Stimulated activated CD8-positive, alpha-beta memory T cell treated with anti-CD3 and anti-CD28 coated beads, Interleukin-2, amount 100 ng/mL, for 48 hours (primary cell): ENCODE measurements at places on chromosomes 11 and 22.

DNA sequence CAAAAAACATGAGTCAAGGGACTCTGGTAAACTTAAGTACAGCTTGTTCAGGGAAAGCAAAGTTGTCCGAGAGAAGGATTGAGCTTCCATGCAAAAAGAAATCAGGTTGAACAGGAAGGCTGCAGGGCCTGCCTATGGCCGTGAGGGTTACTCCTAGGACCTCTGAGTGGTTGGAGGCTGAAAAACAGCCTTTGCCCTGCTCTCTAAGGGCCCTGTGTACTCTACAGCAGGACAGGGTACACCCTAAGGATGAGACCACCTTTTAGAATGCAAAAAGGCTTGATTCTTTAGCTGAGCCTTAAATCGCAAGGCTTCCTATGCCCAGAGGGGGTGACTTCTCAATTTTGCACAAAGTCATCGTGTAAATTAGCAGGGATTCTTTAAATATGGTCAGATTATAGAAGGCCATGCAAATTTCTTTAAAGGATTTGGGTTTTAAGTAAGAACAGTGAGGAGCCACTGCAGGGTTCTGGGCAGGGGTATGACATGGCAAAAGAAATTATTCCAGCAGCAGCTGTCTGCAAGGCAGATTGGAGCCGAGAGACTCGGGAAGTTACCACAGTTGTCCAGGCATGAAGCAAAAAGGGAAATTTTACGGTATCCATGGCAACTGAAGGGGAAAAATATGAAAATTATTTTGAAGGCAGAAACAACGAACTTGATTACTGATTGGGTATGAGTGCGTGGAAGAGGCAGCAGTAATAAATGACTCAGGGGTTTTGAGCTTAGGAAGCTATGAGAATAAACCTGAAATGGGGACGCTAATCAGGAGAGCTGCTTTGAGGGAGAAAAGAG is 91.8 kb downstream of the FAM76B start:
- no peak for DNase-seq

DNA sequence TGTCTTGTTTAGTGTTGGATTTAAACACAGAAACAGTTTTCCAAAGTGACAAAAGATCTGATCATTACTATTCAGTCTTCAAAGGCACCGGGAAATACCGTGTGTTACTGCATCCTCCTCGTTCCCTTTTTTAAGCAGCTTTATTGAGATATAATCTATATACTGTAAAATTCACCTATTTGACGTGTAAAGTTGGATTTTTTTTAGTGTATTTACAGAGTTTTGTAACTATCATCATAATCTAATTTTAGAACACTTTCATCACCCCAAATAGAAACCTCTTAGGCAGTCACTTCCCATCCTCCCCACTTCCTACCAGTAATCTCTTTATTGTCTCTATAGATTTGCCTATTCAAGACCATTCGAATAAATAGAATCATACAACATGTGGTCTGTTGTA is 1.4 kb downstream of the ANO5 start:
- DNase-seq, result no peak

GRCh38 chr22:24424001-24424900 is 3.1 kb upstream of the ADORA2A start:
- no peak for DNase-seq

- no peak for DNase-seq
Observed at GRCh38 chr11:61057615-61058014, 44.7 kb upstream of the CD5 start.

- no peak for DNase-seq
Observed at GRCh38 chr11:43874738-43875137, 5.9 kb upstream of the ALKBH3 start.

GRCh38 chr22:29126670-29127395 is 54.0 kb downstream of the KREMEN1 start:
- no peak for DNase-seq

GRCh38 chr11:7570938-7571521 is 57.2 kb downstream of the PPFIBP2 start:
- DNase-seq, result no peak

GRCh38 chr11:60367009-60367408 is 11.3 kb upstream of the MS4A7 start:
- no peak for DNase-seq

- no peak for DNase-seq
Observed at GRCh38 chr11:70343636-70344035, 54.7 kb upstream of the CTTN start.

DNA sequence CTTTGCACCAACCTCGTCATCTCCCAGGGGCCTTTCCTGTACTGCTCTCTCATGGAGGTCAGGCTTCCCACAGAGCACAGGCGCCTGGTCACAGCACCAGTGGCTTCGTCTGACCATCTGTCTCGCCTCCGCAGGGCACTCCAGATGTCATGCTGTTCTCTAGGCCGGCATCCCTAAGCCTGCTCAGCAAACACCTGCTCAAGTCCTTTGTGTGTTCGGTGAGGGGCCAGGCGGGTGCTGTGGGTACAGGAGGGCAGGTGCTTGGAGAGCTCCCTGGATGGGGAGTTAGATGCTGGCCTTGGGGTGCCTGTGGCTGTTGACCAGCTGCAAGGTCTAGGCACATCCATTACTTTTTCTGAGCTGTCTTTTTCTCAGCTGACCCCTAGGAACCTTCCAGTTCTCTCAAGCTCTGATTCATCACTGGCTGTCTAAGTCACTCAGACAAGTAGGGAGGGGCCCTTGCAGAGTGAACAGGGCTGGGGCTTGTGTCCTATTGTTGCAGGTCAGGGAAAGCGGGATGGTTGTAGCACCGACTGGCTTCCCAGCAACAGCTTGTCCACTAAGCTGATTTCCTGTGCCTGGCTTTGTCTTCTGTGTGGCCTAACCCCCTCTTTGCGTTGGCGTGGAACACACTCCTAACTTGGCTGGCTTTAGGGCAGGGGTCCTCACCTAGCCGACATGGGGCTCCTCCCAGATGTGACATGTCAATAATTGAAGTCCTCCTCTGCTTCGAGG is 9.2 kb downstream of the CLDN5 start:
- DNase-seq, result no peak

DNA sequence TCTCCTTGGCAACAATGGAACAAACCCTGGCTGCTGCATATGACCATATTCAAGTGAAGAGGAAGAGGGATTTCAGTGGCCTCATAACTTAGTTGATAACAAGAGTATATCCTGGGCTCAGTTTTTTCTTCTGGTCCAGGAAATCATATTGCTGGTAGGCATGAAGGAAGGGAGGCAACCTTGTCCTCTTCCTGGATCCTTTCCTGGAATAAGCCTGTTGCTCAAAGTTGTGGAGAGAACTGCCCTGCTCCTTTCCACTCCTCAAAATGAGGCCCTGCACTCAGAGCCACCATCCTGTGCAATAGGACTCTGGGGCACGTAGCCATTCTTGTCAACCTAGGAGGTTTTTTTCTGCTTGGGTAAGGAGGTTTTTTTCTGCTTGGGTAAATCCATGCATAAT is 128.7 kb upstream of the PITPNB start:
- no peak for DNase-seq

GRCh38 chr11:772429-773390 is 4.6 kb downstream of the GATD1 start:
- DNase-seq, result no peak

GRCh38 chr11:12792590-12792989 is 118.4 kb downstream of the TEAD1 start:
- no peak for DNase-seq

GRCh38 chr11:105719073-105719822 is 109.4 kb downstream of the GRIA4 start:
- DNase-seq, result no peak

GRCh38 chr11:111366560-111367410 is 12.3 kb downstream of the POU2AF1 start:
- DNase-seq, result no peak

DNA sequence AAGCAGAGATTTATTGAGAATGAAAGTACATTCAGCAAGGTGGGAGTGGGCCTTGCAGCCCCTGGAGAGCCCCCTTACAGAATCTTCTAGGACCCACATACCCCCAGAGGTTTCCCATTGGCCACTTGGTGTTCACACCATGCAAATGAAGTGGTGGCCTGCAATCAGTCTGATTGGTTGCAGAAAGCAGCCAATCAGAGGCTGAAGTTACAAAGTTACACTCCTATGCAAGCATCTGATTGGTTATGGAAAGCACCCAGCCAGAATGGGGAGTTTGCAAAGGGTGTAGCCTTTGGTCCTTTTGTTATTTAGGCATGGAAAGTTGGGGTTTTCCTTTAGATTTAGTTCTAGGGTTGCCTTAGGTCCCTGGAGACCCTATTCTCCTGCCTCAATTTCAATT is 34.9 kb downstream of the UVRAG start:
- DNase-seq, result no peak

- no peak for DNase-seq
Observed at GRCh38 chr11:86816251-86816726, 15.9 kb downstream of the PRSS23 start.

- no peak for DNase-seq
Observed at GRCh38 chr11:118851970-118852369, 31.7 kb upstream of the CXCR5 start.

- no peak for DNase-seq
Observed at GRCh38 chr11:12754582-12755234, 80.5 kb downstream of the TEAD1 start.

DNA sequence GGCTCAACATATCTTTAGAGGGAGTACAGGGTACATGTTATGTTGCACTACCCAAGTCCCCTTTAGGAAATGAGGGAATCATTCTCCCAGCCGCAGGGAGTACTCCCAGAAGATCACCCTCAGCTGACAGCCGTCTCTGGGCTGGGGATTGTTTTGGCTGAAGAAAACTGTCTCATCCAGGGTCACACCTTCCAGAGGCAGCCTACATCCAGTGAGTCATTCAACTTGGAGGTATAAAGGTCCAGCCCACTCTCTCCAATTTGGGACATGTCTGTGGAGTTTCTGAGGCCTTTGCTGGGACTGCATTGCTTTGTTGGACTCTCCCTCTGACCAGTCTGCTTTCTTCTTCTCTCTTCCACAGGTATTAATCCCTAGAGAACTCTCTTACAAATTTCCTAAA is 42.1 kb downstream of the RASSF10 start:
- DNase-seq, result no peak

DNA sequence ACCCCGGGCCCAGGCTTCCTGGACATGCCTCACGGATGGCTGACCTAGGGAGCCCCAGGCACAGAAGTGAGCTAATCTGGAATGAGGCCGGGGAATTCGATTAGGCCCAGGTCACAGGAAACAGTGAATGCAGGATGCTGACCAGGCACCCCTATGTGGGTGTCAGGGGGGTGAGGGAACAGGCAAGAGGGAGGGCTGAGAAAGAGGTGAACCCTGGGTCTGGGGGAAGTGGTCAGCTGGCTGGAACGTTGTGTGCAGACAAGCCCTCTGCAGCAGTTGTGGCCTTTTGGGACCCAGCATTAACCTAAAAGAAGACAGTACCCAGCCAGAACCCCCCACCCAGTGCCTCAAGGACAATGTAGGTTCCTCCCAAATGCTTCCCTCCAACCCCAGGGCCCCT is 8.1 kb downstream of the SERHL2 start:
- no peak for DNase-seq

DNA sequence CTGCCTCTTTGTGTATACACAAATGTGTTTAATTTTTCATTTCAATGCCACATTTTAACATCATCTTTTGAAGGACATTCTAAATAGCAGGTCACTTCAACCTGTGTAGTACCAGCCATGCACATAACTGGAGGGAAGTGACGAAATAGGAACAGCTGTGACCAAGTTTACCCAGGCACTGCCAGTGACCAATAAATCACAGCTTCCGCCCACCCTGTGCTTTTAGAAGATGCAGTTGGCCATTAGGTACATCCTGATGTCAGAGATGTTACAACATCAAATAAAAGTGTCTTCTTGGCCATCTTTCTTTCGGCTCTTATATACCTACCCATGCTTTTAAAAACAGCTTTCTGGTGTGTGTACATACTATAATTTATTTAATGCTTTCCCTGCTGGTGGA is 7.8 kb downstream of the LDLRAD3 start:
- no peak for DNase-seq

GRCh38 chr11:111205632-111206385 is 39.7 kb upstream of the POU2AF2 start:
- DNase-seq, result no peak

DNA sequence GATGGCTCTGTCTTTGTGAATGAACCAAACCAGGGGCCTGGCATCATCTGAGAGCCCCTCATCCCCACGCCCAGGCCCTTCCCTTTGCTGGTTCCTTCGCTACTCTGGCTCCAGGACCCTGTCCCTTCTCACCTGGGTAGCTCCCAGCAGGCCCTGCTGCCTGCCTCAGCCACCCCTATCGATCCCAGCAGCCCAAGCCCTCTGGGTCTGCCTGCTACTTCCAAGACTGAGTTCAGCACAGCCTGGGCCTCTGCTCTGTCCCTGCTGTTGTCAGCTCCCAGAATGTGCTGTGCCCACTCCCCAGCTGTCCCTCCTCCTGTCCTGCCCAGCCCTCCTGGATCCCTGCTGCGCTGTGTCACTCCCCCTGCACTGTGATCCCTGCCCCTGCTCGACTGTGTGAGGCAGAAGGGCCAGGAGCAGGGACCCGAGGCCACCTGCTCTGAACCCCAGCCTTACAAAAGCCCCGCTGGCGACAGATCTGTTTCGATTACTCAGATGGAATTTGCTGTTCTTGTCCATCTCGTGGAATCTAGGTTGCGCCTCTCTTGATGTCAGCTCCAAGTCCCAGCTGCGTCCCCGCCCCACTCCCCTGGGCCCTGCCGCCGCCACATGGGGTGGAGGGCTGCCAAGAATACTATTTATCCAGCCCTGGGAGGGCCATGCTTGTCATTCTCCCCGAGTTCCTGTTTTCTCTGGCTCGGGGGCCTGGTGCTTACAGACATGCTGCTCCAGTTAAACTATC is 13.0 kb downstream of the MRPL21 start:
- no peak for DNase-seq

- DNase-seq, result no peak
Observed at GRCh38 chr11:74749965-74750296, 1.3 kb downstream of the RNF169 start.

- DNase-seq, result no peak
Observed at GRCh38 chr11:95501761-95502266, 270.8 kb upstream of the SESN3 start.

- no peak for DNase-seq
Observed at GRCh38 chr11:129291546-129291945, 84.1 kb upstream of the BARX2 start.

DNA sequence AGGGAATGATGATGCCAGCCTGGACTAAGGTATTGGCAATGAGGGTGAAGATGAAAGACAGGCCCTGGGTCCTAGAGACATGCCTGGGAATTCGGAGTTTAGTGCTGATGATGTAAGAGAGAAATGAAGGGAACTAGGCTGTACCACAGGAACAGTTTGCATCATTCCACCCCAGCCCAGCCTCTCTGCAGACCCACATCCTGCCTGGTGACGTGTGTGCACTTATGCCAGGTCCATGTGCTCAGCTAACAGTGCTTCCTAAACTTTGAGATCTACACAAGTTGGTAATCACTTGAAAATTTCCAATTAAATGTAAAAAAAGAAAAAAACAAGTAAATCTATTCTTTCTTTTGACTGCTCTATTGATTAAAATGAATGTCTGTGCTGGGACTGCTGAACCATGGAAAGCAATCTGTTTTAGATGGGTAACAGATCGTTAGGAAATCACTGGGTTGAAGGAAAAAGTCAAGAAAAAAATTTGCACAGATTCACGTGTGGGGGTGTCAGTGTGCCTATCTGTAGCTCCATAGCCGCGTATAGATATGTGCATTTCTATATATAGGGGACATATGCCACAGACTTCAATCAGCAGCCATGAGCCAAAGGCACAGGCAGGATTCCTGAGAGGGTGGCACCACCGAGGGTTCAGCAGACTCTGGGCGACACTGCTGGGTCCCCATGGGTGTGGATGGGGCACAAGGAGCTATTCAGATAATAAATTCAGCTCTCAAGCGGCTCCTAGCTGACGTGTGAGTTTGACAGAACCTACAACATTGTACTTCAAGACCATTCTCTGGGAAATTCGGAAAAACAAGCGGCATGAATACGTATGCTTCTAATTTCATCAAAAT is 131.1 kb upstream of the OPCML start:
- no peak for DNase-seq

- no peak for DNase-seq
Observed at GRCh38 chr22:34866495-34867131, 199.3 kb upstream of the ISX start.
